ENCODE measurements at places on chromosomes 1 and 21.

DNA sequence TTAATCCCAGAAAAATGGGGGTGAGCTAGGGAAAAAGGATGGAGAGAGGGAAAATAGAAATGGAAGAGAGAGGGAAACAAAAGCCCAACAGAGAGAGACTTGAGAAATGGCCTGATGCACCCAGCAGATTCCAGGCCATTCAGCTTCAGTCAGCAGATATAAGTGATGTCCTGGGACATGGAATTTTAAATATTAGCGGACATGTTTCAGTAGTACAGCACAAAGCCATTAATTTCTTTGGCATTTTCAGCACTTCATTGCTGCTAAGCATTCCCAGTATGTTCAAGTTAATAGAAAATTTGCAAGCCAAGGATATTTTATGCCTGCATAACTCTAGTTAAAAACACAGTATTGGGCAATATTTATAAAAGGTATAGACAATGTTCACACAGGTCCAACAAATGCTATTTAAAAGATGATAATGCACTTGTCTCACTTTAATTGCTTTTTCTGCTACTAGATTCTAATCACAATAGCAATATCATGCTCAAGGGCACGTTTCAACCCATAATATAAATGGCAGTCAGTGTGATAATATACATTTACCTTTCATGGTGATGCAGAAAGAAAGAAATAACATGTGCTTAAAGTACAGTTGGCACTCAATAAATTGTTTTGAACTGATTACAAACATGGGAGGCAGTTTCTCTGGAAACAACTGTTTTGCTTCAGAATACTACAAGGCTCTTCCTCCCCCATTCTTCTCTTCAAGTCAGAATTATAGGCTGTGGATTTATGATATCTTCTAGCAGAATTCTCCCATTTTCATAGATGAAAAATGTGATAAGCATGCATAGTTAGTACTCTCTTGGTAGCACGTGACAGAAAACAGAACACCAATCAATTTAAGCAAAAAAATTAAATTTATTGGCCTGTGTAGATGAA is 108.1 kb upstream of the MAGI3 start:
- no peak for DNase-seq

GRCh38 chr1:19448491-19449439 is 36.6 kb downstream of the CAPZB start:
- DNase-seq = no peak

- DNase-seq = no peak
Measured at GRCh38 chr1:17173217-17173616, 31.7 kb upstream of the PADI1 start.

DNA sequence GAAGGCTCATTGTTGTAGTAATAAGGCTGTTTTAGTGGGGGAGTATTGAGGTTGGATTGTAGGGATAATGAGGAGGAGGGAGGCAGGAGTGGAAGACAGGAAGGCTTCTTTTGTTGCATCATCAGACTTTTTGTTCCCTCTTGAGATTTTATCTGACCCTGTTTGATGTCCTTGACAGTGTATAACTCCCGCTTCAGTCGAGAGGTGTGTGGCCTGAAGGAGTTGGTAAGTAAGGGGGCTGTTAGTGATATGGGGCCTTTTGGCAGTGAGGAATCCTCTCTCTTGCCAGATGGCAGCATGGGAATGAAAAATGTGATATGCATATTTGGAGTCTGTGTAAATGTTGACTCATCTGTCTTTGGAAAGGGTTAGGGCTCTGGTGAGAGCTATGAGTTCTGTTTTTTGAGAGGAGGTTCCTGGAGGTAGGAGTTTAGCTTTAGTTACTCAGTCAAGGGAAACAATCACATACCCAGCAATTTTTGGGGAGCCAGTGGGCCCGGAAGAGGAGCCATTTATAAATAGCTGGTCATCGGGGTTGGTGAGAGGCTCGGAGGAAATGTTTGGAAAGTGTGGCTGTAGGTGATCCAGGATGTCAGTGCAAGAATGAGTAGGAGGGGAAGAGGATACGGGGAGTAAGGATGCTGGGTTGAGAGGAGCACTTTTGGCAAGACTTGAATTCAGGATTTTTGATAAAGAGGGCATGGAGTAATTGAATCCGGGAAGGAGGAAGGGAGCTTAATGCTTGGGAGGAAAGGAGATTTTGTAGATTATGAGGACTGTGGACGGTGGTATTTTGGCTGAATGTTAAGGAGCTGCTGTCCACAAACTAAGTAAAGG is 136.7 kb upstream of the ETV3 start:
- DNase-seq = no peak

DNA sequence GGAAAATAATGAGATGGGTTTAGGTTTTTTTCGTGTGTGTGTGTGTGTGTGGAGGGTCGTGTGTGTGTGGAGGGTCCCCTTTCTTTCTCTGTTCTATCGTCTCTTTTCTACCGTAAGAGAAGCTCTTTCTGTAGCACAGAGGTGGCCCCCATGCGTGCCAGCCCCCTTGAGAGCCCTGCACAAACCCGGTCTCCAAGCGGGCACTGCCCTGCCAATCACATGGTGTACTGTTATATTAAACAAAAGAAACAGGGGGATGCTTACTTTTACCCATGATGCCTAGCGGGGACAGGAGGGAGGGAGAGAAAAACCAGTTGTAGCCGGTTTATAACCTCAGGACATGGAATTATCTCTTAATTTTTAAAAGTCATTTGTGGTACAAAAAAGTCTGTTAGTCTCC is 41.0 kb downstream of the GATAD2B start:
- DNase-seq = no peak

GRCh38 chr21:30033441-30033840 is 93.6 kb upstream of the GRIK1 start:
- no peak for DNase-seq

DNA sequence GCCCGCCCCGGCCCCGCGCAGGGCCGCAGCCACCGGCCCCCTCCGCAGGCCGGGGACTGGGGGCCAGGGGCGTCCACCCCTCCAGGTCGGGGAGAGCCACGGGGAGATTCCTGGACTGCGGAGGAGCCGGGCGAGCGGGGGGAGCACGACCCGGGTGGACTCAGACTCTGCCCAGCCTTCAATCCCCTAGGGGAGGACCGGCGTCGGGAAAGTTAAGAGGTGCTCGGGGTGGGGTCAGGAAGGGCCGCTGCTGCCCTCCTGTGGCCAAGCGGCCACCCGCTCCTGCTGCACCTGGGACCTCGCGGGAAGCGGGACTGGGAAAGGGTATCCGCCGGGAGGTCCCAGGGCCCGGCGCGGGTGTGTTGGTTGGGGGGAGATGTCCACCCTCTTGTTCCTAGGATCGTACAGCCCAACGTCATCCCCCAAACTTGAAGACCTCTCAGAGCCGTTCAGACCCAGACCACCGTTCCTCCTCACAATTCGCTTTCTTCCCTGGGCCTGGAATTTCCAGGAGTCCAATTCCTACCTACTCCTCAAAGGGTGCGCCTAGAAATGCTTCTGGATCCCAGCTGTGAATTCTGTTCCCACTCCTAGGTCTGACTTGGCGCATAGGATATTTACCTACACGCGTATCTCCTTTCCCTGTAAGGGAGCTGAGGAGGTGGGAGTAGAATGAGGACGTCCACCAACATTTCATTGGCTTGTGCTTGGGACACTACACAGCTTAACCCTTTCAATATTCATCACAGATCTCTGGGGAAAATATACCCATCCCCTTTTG is 484 bp upstream of the RHOC start:
- peak; percentile 73 for DNase-seq

GRCh38 chr1:5982276-5982675 is 9.9 kb downstream of the NPHP4 start:
- DNase-seq = no peak

DNA sequence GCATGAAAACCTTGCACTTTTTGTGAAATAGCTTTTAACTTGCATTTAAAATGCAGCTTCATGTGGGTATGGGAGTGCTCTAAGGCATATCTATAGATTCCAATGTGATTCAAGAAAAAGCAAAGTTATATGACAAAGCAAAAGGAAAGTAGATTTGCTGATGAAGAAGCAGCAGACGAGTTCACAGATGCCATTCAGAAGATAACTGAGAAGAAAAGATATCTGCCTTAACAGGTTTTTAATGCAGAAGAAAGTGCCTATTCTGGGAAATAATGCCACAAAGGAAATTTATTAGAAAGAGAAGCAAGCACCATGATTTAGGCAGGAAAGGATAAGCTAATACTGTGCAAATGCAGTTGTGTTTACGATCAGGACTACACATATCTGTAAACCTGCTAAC is 68.1 kb downstream of the PHTF1 start:
- no peak for DNase-seq

- DNase-seq = no peak
Measured at GRCh38 chr1:193417945-193418744, 231.7 kb upstream of the B3GALT2 start.

GRCh38 chr1:159924791-159925718 is at the start of gene TAGLN2:
TSS of gene TAGLN2 (minus strand) at chr1:159925507. CDS start at chr1:159920509, 4,998 bp downstream.
- DNase-seq = no peak
